Activated naive CD8-positive, alpha-beta T cell treated with anti-CD3 and anti-CD28 coated beads, Interleukin-2, amount 10 ng/mL, durations not matched to agents 7 days and 5 days (primary cell): ENCODE measurements at places on chromosomes 1 and 21. TPM values are rescaled to one million over a fixed set of nuclear protein-coding genes. Genes with fewer than 3 reads are reported as not detected.

DNA sequence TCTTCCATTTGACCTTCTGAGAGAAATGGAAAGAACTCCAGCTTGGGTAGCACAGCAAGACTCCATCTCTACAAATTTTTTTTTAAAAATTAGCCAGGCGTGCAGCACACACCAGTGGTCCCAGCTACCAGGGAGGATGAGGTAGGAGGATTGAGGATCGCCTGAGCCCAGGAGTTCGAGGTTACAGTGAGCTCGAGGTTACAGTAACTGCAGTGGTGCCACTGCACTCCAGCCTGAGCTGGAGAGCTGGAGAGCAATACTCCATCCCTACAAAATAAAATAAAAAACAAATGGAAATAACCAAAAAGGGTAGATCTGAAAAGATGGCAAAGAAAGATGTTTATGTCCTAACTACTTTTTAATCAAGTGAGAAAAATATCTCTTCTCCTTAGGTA lies 14.5 kb downstream of the POGZ start:
- no peak for DNase-seq

GRCh38 chr1:67575861-67576260 lies 109.1 kb upstream of the GADD45A start:
- DNase-seq: no peak

Gene TMEM82
- total RNA-seq: not detected

DNA sequence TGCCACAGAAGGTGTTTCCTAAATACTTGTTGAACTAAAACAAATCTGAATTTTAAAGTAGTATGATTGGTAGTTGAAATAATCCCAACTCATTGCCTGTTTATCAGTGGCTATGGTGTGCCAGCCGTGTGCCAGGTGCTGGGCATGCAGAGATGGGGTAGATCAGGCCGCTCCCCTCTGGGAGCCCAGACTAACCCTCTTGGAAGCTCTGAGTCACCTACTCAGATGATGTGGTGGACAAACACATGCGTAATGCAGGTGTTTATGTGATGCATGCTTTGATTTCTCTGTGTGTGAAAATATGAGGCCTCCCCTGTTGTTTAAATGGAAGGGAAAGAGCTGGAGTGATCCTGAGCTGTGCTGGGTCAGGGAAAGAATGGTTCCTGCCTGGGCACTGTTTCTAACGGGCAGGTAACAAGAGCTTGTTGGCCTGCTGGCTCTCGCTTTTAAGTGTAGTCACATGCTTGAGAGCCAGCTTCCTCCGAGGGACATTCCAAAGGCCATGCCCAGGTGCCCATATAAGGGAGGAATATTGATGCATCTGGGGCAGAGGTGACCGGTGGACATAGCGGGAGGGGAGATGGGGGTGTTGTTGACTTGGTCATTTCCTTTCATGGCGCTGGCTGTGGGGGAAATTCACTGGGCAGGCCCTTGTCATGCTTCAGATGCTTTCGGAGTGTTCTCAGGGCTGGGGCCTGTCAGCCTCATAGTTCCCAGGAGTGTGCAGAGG lies 10.2 kb downstream of the MFN2 start:
- no peak for DNase-seq

Gene EPHA2
- not detected for total RNA-seq

Gene FGR
- total RNA-seq: 6.0 TPM

- no peak for DNase-seq
Measured at GRCh38 chr1:165303386-165303785, 53.1 kb downstream of the LMX1A start.
